ENCODE measurements at places on chromosomes 3 and 15.

GRCh38 chr3:39917065-39917773 is 107.8 kb downstream of the MYRIP start:
- DNase-seq, result no peak

DNA sequence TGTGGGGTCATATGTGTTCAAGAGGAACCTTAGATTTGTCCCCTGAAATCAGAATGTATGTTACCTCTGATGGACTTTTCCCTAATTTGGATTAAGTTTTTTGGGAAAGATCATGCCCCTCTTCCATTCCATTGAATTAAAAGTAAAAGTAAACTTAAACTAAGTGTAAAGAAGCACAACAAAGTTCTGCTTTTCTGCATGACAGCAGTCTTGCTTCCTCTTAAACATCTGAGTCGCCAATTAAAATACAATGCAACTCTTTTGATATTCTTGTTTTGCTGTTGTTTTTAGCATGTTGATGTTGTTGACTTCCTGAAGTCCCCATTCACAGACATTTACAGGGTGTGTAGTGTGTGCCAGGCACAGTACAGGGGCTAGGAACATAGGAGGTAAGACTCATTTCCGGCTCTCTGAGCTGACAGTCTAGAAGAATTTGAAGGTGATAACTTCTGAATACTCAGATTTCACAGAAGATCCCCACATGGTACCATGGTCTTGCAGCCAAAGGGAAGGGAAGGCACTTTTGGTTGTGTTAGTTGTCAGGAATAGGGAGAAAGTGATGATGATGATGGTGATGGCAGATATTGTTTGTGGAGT is 45.0 kb downstream of the USP13 start:
- no peak for DNase-seq

DNA sequence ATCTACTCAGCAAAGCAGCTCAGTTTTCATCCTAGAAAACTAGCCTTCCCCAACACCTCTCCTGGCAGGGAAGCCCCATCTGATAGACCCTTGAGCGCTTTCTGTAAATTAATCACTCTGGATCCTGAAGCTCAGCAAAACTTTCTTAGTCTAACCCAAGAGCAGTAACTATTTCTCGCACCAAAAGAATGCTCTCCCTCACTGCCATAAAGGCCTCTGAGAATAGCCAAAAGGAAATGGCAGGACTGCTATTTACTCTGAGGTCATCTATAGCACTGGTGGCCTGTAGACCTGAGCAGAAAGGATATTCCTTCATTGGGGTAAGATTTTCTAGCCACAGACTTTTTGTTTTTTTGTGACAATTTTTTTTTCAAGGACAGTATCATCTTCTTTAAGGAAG is 345.8 kb upstream of the ADAMTS9 start:
- no peak for DNase-seq

DNA sequence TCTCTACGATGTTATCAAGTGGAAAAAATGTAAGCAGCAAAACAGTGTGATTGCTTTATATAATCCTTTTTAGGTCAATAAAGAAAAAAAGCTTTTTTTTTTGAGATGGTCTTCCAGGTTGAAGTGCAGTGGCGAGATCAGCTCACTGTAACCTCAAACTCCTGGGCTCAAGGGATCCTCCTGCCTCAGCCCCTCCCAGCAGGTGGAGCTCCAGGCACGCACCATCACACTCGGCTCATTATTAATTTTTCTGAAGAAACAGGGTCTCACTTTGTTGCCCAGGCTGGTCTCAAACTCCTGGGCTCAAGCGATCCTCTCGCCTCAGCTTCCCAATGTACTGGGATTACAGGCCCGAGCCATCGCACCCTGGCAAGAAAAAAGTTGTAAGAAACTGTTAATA is 17.3 kb downstream of the RNF168 start:
- DNase-seq, result no peak

- DNase-seq, result peak; percentile 51
These were observed 311.4 kb downstream of the TBC1D5 start for GRCh38 chr3:17431004-17431403.

GRCh38 chr3:101689286-101689685 is 2.8 kb upstream of the RPL24 start:
- no peak for DNase-seq

GRCh38 chr3:126083138-126083445 is 832 bp downstream of the SLC41A3 start:
- no peak for DNase-seq

GRCh38 chr3:59769127-59769750 is 719.4 kb upstream of the CFAP20DC start:
- no peak for DNase-seq

- DNase-seq, result no peak
These were observed 58.3 kb upstream of the CFAP20DC start for GRCh38 chr3:59107856-59108815.

DNA sequence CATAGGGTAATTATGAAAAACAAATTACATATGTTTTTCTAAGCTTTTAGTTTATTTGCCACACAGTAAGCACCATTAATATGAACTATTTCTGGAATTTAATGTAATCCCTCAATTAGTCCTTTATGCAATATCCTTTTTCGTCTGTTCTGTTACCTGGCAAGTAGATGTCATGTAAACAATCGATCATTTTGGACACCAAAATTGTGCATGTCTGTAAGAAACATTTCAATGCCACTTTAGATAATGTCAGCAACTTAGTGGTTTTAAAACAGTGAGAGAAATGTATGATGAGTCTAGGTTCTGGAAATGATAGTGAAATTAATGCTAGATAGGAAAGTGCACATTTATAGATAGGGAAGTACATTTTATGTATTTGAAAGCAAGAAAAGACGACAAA is 986.6 kb downstream of the ZPLD1 start:
- DNase-seq, result no peak

DNA sequence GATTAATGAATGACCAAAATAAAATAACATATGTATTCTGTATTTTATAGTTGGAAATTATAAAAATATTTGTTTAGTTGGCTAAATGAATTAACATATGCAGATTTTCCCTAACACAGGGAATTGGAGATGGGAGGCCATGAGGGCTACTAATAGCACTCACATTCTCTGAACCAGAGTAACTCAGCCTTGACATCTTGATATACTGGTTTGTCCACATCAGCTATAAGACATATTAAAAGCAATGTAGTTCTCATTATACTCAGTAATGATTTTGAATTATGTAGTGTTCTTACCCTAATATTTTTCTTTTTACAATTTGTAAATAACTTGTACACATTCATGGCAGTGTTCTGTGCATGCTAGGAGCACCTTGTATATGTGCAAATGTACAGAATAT is 255.9 kb downstream of the EPHA6 start:
- no peak for DNase-seq

DNA sequence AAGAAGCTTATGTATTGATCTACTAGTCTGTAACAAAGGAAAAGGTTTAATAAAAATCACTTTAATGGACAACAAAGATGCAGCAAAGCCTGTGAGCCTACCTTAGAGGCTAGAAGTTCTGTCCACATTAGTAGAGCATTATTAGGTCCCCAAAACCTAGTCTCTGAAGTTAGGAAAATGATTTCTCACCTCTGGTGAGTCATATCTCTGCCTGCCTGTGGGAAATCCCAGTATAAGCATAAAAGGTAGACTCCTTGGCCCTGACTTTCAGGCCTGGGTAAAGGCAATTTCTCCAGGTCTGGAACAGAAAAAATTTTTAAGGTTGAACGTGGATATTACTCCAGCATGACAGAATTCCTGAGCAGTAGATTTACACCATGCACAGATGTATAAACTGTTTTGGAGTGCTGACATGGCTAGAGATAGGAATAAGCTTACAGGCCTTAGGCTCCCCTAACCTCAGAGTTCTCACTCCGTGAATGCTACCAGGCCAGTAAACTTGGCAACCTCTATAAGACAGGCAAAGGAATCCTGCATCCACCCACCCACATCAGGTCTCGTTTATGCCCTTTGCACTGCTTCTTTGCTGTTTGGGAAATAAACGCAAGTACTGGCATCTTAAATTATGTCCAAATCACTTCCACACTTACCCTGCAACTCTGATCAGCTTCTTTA is 104.1 kb downstream of the SERPINI1 start:
- no peak for DNase-seq

DNA sequence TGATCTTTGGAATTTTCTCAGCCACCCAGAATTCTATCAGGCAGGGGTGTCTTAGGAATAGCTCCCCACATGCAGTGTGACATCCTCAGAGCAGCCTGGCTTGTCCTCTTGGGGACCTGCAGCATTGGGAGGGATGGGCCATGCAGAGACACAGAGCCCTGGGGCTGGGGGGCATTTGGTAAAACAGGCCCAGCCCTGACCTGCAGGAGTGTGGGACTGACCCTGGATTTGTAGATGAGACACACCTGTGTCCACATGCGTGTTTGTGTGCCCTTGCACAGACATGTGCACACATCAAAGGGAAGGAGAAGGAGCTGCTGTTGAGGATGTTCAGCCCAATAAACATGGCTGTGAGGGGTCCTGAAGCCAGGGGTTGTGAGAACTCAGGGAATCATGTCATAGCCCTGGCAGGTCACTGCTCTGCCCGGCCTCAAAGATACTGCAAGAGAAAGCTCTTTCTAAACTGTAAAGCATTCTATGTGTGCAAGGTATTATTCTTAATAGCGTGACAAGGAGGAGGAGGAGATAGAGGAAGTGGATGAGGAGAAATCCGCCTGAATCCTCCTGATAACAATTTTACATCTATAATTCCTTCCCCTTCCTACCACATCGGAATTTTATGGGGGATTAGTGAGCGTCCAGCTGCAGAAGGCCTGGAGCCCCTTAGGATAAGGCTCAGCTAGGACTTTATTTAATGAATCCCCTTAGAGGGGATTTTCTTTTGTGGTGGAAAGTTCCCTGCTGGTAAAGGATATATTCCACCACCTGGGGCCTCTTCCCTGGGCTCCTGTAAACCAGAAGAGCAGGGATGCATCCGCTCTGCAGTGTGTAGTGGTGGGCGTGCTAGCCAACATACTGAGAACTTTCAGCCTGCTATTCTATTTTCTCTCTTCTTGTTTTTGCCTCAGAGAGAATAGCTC is 245.5 kb downstream of the EPHB1 start:
- DNase-seq, result no peak

DNA sequence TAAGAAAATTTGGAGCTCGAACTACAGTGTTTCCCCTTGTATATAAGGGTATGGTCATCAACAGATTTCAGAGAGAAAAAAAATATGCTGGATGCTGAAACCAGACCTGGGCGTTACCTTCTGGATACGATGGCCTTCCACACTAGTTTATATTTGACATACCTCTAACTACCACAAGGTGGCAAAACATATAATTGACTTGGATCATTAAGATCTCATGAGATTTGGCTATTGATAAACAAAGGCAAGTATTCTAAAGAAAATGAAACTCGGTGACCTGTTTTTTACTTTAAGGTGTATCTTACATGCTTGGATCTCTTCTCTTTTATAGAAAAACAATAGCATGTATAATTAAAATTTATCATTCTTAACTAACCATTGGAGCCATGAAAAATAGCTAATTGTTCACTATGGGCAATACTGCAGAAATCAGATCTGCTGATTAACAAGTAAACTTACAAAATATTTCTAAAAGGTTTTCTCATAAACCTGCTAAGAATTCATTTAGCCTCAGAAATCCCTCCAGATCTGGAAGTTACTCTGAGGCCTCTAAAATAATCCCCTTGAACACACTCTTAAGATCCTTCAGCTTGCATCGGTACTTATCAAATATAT is 300.6 kb upstream of the KCNH8 start:
- no peak for DNase-seq

DNA sequence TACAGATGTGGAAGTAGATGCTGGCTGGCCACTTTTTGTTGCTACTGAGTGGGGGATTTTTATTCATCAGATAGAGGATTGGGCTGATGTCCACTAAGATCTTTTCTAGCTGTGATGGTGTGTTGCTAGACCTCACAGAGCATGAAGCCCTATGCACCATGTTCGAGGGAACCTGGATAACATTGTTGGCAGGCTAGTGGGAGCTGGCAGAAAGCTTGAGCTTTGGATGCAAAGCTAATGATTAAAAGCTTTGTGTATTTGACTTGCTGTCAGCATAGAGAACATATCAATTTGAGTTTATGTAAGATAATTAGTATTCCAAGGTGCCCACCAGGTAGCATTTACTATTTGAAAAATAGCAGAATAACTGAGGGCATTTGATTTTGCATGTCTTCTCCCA is 59.1 kb downstream of the ST6GAL1 start:
- DNase-seq, result no peak

GRCh38 chr15:80918196-80918783 is 71.3 kb downstream of the MESD start:
- no peak for DNase-seq

- no peak for DNase-seq
These were observed 105.0 kb downstream of the TPRA1 start for GRCh38 chr3:127485396-127486170.

DNA sequence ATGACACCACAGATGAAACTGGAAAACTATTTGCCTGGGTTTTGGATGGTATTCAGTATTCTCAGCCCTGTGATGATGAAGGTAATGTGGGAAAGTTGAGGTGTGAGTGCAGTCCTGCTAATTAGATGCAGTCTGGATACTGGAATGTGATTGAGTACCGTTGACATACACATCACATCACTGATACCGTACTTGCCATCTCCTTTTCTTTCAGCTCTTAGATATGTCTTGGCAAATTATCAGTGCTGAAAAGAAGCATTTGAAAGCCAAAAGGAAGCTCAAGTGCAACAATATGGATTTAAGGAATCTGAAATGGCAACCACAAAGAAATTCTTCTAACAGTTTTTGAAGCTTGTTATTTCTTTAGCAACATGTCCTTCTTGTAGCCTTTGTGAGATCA is 381.4 kb upstream of the TGFBR2 start:
- DNase-seq, result no peak

DNA sequence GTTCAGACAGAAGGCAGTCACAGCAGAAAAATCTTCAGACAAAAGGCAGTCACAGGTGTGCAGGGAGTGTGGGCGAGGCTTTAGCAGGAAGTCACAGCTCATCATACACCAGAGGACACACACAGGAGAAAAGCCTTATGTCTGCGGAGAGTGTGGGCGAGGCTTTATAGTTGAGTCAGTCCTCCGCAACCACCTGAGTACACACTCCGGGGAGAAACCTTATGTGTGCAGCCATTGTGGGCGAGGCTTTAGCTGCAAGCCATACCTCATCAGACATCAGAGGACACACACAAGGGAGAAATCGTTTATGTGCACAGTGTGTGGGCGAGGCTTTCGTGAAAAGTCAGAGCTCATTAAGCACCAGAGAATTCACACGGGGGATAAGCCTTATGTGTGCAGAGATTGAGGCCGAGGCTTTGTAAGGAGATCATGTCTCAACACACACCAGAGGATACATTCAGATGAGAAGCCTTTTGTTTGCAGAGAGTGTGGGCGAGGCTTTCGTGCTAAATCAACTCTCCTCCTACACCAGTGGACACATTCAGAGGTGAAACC is 27.6 kb downstream of the ZNF589 start:
- peak; percentile 46 for DNase-seq

DNA sequence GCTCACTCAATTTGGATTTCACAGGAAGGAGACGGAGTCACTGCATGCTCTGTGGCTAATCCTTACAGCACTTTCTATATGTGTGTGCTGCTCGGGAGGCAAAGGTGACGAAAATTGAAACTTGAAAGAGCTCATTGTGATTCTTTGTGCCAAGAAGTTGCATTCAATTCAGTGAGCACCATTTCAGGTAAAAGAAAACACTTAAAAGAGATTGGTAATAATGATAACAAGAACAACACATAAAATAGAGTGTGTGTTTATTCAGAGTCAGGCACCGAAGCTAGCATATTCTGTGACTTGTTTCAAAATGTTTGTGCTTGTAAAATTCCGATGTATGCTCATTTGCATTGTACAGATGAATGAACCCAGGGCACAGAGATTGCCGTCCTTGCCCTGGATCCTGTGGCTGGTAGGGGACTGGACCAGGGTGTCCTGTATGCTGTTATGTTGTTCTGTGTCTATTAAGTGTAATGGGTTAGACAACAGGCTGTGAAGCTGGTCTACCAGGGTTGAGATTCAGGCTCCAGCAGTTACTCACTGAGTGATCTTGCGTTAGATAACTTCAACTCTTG is 193.3 kb upstream of the PROK2 start:
- no peak for DNase-seq
